ENCODE measurements at places on chromosomes 3 and 15. TPM values are rescaled to one million over a fixed set of nuclear protein-coding genes. Genes with fewer than 3 reads are reported as not detected.

GRCh38 chr3:185830018-185830797, 5.4 kb upstream of the IGF2BP2 start:
- no peak overlapping the region for H3K4me3 ChIP-seq
- no peaks in the 10 kb centered on the region for H3K36me3 ChIP-seq
- no peak overlapping the region for H3K27ac ChIP-seq
- H3K27me3 ChIP-seq, result no peaks in the 10 kb centered on the region
- no peak for DNase-seq

GRCh38 chr3:111738238-111738637, 120.8 kb upstream of the PHLDB2 start:
- no peaks in the 10 kb centered on the region for H3K36me3 ChIP-seq
- H3K4me1 ChIP-seq, result peaks cover 29% of the 10 kb centered on the region
- peak overlapping the region; percentile 80 for H3K27ac ChIP-seq
- H3K27me3 ChIP-seq, result no peaks in the 10 kb centered on the region
- DNase-seq, result no peak

DNA sequence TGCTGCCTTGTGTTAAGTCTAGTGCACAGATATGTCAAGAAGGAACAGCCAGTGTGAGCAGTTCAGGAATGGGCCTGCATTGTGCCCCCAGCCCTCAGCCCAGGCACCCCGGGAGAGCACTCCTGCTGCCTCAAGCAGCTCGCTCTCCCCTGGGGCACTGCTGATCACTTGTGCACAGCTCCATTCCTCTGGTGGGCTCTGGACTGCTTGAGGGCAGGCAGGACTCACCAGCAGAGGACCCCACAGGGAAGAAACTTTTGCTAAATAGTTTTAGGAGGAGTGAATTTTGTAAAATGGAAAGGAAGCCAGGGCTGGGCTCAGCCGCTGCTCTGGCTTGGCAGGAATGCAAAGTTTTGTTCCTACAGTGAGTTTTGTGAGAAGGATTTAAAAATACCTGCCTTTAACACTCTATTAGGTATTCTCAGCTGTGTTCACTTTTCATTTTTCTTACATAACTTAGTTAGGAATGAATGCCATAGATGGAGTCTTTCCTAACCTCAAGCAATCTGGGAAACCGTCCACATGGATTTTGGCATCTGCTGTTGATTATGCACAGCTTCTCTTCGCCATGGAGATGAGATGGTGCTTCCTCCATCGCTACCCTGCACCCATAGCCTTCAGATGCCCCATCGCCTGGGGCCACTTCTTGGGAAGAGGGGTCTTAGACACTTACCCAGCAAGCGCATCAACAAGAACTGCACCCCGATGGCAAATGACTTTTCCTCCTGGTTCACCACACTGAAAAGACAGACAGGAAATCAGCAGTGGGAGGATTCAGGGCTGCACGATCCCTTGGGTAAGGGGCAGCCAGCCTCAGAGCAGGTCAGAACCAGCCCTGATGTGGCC, 42.3 kb upstream of the RAB6B start:
- no peaks in the 10 kb centered on the region for H3K36me3 ChIP-seq
- H3K27me3 ChIP-seq, result no peaks in the 10 kb centered on the region
- no peak overlapping the region for H3K4me3 ChIP-seq
- no peaks in the 10 kb centered on the region for H3K4me1 ChIP-seq

DNA sequence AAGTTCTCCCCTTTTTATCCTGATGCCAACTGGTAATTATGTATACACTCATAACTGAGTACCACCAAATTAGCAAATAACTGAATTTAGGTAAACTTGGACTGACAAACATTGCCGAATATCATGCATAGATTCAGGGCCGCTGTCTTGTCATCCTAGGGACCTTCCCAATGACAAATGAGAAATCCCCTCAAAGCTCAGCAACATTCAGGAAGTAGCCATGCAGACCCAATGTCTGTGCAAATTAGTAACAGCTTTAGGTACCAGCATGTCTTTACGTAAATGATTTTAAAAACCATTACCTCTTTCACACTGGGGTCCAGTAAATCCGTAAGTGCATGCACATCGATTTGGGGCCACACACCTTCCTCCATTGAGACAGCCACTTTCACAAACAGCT, 49.5 kb downstream of the FBN1 start:
- no peaks in the 10 kb centered on the region for H3K4me1 ChIP-seq
- H3K27me3 ChIP-seq, result no peaks in the 10 kb centered on the region
- H3K36me3 ChIP-seq, result no peaks in the 10 kb centered on the region
- no peak overlapping the region for H3K4me3 ChIP-seq
- H3K27ac ChIP-seq, result no peak overlapping the region
- DNase-seq, result no peak

DNA sequence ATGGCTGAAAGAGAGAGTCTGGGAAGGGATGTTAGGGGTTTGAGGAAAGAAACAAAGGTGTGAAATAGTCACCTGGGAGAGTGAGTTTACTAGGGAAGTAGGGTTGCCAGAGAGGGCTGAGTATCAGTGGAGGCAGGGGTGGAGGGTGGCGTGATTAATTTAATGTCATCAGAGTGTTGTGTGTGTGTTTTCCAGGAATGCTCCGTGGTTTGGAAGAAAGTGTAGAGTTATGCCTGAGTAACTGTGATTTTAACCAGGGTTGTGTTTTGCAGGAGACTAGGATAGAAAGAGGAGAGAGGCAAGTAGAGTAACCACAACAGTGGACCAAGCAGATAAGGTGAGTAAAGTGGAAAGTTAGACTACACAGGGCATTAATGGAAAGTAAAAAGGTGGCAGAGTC, 27.2 kb downstream of the PLD1 start:
- no peaks in the 10 kb centered on the region for H3K27me3 ChIP-seq
- DNase-seq, result no peak
- no peaks in the 10 kb centered on the region for H3K36me3 ChIP-seq
- no peaks in the 10 kb centered on the region for H3K4me1 ChIP-seq
- H3K4me3 ChIP-seq, result no peak overlapping the region
- H3K27ac ChIP-seq, result no peak overlapping the region

DNA sequence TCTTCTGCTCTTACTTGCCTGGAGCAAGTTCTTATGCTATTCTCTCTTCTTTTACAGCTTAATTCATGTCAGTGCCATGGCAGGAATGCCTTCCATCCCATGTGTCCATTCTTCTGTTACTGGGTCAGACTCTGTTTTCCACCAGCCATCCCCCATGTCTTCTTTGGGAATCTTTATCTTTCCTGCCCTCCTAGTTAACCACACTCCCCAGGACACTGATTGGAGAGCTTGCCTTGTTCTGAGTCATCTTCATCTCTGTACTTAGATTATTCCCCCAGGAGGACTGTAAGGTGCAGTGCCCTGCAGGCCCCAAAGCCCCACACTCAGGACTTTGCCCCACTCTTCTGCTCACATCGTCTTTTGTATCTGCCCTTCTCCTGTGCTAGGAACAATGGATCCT, 3.6 kb downstream of the ABHD17C start:
- DNase-seq, result no peak
- H3K27me3 ChIP-seq, result no peaks in the 10 kb centered on the region
- no peaks in the 10 kb centered on the region for H3K36me3 ChIP-seq

DNA sequence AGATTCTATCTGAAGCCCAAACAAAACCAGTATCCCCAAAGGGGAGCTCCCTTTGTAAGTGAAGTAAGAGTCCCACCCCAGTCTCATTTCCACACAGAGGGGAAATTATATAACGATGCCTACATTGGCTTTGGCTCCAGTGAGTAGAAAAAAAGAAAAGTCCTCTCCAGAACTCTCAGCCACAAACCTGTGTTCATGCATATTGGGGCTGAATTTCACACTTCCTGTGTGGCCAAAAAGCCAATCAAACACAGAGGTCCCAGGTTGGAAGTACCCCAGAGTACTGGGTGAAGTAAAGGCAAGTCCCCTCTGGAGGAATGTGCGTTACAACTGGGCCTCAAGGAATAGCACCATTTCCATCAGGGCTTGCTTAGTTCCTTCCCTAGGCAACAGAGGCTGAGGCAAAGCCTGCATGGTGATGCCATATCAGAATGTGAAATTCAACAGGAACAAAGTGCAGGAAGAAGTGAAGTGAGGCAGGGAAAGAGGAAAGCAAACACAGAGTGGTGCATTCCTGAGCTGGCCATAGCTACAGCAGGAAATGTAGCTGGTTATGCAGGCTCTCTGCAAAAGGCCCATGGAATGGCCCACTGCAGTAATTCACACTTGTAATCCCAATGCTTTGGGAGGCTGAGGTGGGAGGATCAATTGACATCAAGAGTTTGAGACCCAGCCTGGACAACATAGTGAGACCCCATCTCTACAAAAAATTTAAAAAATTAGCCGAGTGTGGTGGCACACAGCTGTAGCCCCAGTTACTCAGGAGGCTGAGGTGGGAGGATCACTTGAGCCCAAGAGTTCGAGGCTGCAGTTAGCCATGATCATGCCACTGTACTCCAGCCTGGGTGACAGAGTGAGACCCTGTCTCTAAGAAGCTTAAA, 16.6 kb upstream of the CX3CR1 start:
- DNase-seq, result no peak
- H3K27me3 ChIP-seq, result no peaks in the 10 kb centered on the region
- H3K27ac ChIP-seq, result no peak overlapping the region

- H3K27ac ChIP-seq, result no peak overlapping the region
- no peaks in the 10 kb centered on the region for H3K4me1 ChIP-seq
- no peaks in the 10 kb centered on the region for H3K27me3 ChIP-seq
- H3K36me3 ChIP-seq, result no peaks in the 10 kb centered on the region
These were observed 101.6 kb upstream of the TNIK start for GRCh38 chr3:171561596-171562323.

GRCh38 chr3:111662012-111662411, 66.9 kb upstream of the ZBED2 start:
- no peaks in the 10 kb centered on the region for H3K36me3 ChIP-seq
- no peak overlapping the region for H3K4me3 ChIP-seq
- H3K4me1 ChIP-seq, result no peaks in the 10 kb centered on the region
- H3K27me3 ChIP-seq, result peaks cover 2% of the 10 kb centered on the region

GRCh38 chr3:120092474-120092873, 1.8 kb downstream of the GSK3B start:
- no peaks in the 10 kb centered on the region for H3K36me3 ChIP-seq
- no peaks in the 10 kb centered on the region for H3K27me3 ChIP-seq
- peak overlapping the region; percentile 78 for H3K4me3 ChIP-seq
- H3K27ac ChIP-seq, result no peak overlapping the region

DNA sequence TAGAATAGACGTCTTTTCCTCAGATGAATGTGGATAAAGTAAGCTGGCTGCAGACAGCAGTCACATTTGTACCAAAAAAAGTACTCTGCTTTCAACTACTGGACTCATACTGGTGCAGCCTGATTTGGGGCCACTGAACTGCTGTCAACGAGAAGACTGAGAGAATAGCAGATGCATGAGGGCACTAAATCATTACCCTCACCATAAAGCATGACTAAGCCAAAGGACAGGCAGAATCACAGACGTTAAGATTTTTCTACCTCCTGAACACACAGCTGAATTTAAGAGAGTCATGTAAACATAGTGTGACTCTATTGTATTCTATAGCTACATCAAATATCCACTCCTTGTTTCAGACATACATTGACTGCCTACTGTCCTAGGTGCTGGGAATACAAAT, 67.8 kb upstream of the CDAN1 start:
- H3K36me3 ChIP-seq, result peaks cover 16% of the 10 kb centered on the region
- no peaks in the 10 kb centered on the region for H3K4me1 ChIP-seq
- H3K27me3 ChIP-seq, result no peaks in the 10 kb centered on the region
- no peak overlapping the region for H3K4me3 ChIP-seq
- H3K27ac ChIP-seq, result no peak overlapping the region
- no peak for DNase-seq

- H3K4me1 ChIP-seq, result no peaks in the 10 kb centered on the region
- H3K27me3 ChIP-seq, result no peaks in the 10 kb centered on the region
- no peak for DNase-seq
These were observed 26.5 kb downstream of the CD200R1 start for GRCh38 chr3:112948346-112948838.

DNA sequence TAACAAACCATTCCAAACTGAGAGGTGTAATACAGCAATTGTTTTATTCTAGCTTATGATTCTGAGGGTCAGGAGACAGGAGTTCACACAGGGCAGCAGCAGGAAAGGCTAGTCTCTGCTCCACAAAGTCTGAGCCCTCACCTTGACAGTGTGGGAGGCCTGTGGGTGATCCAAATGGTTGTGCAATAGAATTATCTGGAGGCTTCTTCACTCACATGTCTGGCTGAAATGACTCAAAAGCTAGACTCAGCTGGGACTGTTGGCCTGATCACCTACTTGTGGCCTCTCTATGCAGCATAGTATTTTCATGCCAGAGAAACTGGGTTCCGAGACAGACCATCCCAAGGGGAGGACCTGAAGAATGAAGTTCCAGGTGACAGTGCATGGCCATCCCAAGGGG, 233.9 kb upstream of the UBE2E2 start:
- no peak for DNase-seq
- H3K27me3 ChIP-seq, result no peaks in the 10 kb centered on the region
- no peaks in the 10 kb centered on the region for H3K4me1 ChIP-seq
- H3K27ac ChIP-seq, result no peak overlapping the region

GRCh38 chr15:44595656-44596510, 58.9 kb downstream of the EIF3J start:
- H3K4me3 ChIP-seq, result no peak overlapping the region
- peaks cover 16% of the 10 kb centered on the region for H3K36me3 ChIP-seq
- no peaks in the 10 kb centered on the region for H3K4me1 ChIP-seq
- H3K27ac ChIP-seq, result no peak overlapping the region
- H3K27me3 ChIP-seq, result no peaks in the 10 kb centered on the region
- no peak for DNase-seq

- H3K4me1 ChIP-seq, result no peaks in the 10 kb centered on the region
- no peak for DNase-seq
- no peak overlapping the region for H3K27ac ChIP-seq
- H3K36me3 ChIP-seq, result no peaks in the 10 kb centered on the region
- no peaks in the 10 kb centered on the region for H3K27me3 ChIP-seq
These were observed 176.4 kb upstream of the UBE2E1 start for GRCh38 chr3:23629181-23629894.

Gene MIX23
- total RNA-seq, result 14.0 TPM

Gene ARMC8
- total RNA-seq, result 34.1 TPM

Gene C3orf22
- not detected for total RNA-seq

Gene FHIT
- 8.9 TPM for total RNA-seq

Gene SH2D7
- not detected for total RNA-seq

Gene ST8SIA2
- total RNA-seq, result not detected

Gene RBP2
- total RNA-seq, result 0.79 TPM

Gene RASSF1
- total RNA-seq, result 13.2 TPM

Gene GUCA1C
- total RNA-seq, result not detected

Gene SLC9C1
- 0.28 TPM for total RNA-seq

Gene MYO5C
- total RNA-seq, result 2.6 TPM

Gene UCN2
- 0.08 TPM for total RNA-seq

Gene TMCO5A
- not detected for total RNA-seq

Gene CA12
- total RNA-seq, result 2.9 TPM

Gene GATM
- 720 TPM for total RNA-seq

Gene NMNAT3
- total RNA-seq, result 3.5 TPM

Gene CHRNA3
- not detected for total RNA-seq

Data from liver (tissue), 10 donors.